ENCODE measurements at places on chromosomes 16 and 17.
A peak's percentile ranks its signal among the peaks of the same experiment; 100 is the strongest.

DNA sequence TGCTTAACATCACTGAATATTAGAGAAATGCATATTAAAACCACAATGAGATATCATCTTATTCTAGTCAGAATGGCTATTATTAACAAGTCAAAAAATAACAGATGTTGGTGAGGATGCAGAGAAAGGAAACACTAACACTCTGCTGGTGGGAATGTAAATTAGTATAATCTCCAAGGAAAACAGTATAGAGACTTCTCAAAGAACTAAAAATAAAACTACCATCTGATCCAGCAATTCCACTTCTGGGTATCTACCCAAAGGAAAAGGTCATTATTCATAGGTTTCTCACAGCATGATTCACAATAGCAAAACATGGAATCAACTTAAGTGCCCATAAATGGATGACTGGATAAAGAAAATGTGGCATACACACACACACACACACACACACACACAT lies 166.4 kb downstream of the CEP112 start:
- DNase-seq: no peak

GRCh38 chr16:55189224-55189623 lies 134.8 kb upstream of the IRX6 start:
- no peak for DNase-seq

- DNase-seq: no peak
Measured at GRCh38 chr16:8929086-8929748, 34.5 kb downstream of the USP7 start.

DNA sequence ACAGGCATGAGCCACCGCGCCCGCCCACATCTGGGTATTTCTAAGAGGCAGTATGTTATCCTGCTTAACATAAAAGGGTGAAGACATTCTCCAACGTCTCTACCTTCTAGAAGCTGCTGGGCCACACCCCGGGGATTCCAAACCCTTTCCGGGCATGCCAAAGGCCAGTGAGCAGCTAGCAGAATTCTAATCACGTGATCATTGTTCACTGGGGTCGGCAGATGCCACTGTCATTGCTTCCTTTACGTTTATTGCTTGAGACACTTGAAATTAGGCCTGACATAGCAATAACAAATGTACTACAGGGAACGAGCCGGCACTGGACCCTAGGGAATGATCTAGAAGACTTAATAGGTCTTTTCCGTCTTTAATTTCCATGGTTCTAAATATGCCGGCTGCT lies 141.2 kb upstream of the ZFHX3 start:
- DNase-seq: no peak

DNA sequence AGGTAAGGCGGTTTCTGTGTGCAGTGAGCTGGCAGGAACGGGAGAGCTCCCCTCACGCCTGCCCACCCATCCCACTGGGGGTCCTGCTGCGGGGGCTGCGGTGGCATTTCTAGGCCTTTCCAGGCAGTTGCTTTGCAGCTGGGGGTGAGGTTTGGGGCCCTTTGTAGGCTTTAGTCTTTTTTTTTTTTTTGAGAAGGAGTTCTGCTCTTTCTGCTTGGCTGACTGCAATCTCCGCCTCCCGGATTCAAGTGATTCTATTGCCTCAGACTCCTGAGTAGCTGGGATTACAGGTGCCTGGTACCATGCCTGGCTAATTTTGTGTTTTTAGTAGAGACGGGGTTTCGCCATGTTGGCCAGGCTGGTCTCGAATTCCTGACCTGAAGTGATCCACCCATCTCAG lies 11.1 kb downstream of the TSC2 start:
- no peak for DNase-seq

DNA sequence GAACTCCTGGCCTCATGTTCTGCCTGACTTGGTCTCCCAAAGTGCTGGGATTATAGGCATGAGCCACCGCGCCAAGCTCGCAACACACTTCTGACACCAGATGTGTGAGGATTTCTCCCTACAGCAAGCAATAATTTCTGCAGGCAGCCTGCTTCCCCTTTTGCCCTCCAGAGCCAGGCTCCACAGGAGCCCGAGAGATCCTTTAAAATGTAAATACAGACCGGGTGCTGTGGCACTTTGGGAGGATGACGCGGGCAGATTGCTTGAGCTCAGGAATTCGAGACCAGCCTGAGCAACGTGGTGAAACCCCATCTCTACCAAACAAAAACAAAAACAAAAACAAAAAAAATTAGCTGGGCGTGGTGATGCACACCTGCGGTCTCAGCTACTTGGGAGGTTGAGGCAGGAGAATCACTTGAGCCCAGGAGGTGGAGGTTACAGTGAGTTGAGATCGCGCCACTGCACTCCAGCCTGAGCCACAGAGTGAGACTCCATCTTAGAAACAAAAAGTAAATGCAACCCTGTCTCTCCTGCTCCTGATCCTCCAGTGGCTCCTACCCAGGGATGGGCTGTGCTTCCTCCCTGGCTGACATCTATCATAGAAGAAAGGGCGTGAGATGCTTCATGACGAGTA lies 14.7 kb downstream of the C16orf96 start:
- no peak for DNase-seq

GRCh38 chr17:67090341-67090740 lies 46.0 kb downstream of the CACNG1 start:
- no peak for DNase-seq

- peak; percentile 1 for DNase-seq
Measured at GRCh38 chr16:87127061-87127765, 190.0 kb downstream of the C16orf95 start.

DNA sequence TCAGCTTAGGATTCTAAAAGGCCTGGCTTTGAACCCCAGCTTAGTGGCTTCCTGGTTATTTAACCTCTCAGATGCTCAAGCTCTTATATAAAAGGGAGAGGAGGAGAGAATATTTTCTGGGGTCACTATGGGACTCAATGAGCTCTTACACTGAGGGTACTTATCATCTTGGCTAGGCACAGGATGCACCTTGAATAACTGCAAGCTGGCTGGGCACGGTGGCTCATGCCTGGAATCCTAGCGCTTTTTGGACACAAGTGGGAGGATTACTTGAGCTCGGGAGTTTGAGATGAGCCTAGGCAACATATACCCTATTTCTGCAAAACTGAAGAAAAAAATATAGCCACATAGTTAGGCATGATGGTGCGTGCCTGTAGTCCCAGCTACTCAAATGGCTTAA lies 665.3 kb upstream of the RBFOX1 start:
- DNase-seq: no peak

DNA sequence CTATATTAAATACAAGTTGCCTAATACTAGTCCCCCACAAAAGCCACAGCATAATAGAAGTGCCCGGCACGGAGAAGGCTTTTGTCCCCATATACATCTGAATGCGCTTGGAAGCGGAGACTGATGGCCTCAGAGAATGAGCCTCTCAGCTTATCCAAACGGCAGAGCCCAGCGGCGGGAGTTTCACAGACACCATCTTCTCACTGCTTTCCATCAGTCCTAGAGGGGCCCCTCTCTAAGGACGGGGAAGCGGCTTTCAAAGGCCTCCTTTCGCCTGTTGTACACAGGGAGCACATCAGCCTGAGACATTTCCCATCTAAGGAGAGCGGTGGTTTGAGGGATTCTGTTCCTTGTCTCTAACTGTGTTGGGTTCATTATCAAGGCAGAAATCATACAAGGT lies 16.9 kb downstream of the NXN start:
- no peak for DNase-seq

- DNase-seq: no peak
Measured at GRCh38 chr16:62036802-62037135, 531 bp upstream of the CDH8 start.

DNA sequence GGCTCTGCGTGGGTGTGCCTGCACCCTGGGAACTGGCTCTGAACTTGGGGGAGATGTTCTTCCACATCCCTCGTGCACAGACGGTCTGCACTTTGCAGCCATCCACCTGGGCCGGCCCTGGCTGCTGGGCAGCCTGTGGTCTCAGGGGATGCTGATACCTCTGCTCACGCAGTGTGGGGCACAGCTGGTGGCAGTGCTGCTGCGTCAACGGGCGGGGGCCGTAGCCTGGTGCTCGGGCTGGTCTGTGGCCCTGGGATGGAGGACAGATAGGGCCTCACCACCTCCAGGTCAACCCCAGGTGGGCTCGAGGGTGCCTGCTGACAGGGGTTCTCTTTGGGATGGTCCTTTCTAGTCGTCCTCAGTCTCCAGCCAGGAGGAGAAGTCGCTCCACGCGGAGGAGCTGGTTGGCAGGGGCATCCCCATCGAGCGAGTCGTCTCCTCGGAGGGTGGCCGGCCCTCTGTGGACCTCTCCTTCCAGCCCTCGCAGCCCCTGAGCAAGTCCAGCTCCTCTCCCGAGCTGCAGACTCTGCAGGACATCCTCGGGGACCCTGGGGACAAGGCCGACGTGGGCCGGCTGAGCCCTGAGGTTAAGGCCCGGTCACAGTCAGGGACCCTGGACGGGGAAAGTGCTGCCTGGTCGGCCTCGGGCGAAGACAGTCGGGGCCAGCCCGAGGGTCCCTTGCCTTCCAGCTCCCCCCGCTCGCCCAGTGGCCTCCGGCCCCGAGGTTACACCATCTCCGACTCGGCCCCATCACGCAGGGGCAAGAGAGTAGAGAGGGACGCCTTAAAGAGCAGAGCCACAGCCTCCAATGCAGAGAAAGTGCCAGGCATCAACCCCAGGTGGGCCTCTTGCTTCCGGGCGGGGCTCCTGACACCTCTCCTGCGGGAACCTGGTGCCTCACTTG lies 36.3 kb downstream of the TSC2 start:
- DNase-seq: no peak

GRCh38 chr16:48014349-48015135 lies 141.3 kb downstream of the ABCC12 start:
- no peak for DNase-seq

GRCh38 chr16:89658221-89658879 lies 714 bp downstream of the SPATA33 start:
- no peak for DNase-seq

- no peak for DNase-seq
Measured at GRCh38 chr16:20355114-20355782, 2.7 kb upstream of the UMOD start.

GRCh38 chr17:10775058-10775457 lies 28.8 kb downstream of the TMEM238L start:
- no peak for DNase-seq
